ENCODE measurements at places on chromosomes 5 and 9.
A peak's percentile ranks its signal among the peaks of the same experiment; 100 is the strongest.

GRCh38 chr9:34343090-34343489 lies 13.7 kb downstream of the NUDT2 start:
- H3K27ac ChIP-seq, result no peak overlapping the region
- H3K36me3 ChIP-seq, result peaks cover 6% of the 10 kb centered on the region
- H3K27me3 ChIP-seq, result peaks cover 2% of the 10 kb centered on the region
- no peak overlapping the region for H3K4me3 ChIP-seq
- DNase-seq, result no peak

DNA sequence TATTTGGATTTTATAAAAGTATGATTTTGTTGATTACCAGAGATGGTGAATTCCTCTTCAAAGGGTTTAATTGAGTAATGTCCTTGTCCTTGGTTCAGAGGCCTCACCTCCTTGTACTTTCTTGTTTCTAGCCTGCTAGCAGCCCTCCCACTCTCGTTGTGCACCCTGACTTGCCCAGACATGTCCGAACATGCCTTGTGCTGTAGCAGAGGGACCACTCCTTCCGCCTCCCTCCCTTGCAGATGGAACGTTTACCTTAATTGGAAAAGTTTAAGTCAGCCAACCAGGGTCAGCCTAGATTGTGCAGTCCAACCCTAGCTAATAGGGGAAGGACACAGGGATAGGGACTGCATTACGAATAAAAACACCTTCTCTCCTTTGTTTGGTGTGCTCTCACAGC lies 406.9 kb upstream of the NMUR2 start:
- no peak for DNase-seq
- peaks cover 3% of the 10 kb centered on the region for H3K4me1 ChIP-seq
- no peaks in the 10 kb centered on the region for H3K27me3 ChIP-seq
- no peak overlapping the region for H3K27ac ChIP-seq
- no peak overlapping the region for H3K4me3 ChIP-seq
- H3K36me3 ChIP-seq, result peaks cover 4% of the 10 kb centered on the region

DNA sequence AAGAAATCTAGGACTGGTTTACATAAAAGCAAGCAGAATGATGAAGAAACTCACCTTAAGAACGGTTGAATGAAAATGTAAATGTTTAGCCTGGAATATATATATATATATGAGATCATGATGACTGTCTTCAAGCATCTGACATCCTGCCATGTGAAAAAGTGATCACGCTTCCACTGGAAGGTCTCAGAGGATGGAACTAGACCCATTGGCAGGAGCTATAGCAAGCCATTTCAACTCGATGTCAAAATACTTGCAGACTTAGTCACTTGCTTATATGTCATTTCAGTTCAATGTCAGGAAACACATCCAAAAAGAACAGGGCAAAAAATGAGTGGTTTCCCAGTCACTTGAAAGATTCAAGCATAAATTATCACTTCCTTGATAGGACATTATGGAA lies 22.2 kb upstream of the TMEM161B start:
- no peak overlapping the region for H3K4me3 ChIP-seq
- DNase-seq, result no peak
- no peaks in the 10 kb centered on the region for H3K4me1 ChIP-seq
- H3K36me3 ChIP-seq, result no peaks in the 10 kb centered on the region
- H3K27ac ChIP-seq, result no peak overlapping the region

GRCh38 chr9:126625329-126626126 lies 11.8 kb downstream of the LMX1B start:
- H3K36me3 ChIP-seq, result no peaks in the 10 kb centered on the region
- H3K27me3 ChIP-seq, result peaks cover 33% of the 10 kb centered on the region
- H3K4me1 ChIP-seq, result peaks cover 17% of the 10 kb centered on the region
- no peak overlapping the region for H3K4me3 ChIP-seq
- DNase-seq, result no peak
- no peak overlapping the region for H3K27ac ChIP-seq

- H3K36me3 ChIP-seq, result no peaks in the 10 kb centered on the region
- H3K27ac ChIP-seq, result no peak overlapping the region
- DNase-seq, result no peak
- no peaks in the 10 kb centered on the region for H3K4me1 ChIP-seq
- no peak overlapping the region for H3K4me3 ChIP-seq
- peaks cover 2% of the 10 kb centered on the region for H3K27me3 ChIP-seq
These were observed 19.3 kb upstream of the RAPGEF1 start for GRCh38 chr9:131759017-131759647.

DNA sequence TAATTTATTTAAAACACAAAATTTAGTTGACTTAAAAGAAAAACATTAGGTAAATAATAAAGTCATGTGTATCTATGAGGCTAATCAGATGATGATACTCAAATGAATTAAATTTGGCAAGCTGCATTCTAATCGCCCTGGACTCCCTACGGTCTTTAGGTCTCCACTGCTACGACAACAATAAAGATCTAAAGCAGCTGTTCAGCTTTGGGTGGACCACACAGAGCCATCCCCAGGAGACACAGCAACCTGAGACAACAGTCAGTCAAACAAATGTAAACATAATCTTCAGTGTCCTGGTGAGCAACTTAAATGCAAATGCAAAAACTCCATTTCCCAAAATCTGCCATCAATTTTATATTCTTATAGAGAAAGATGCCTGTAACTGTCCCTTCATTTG lies 65.5 kb downstream of the MCTP1 start:
- no peaks in the 10 kb centered on the region for H3K36me3 ChIP-seq
- no peak overlapping the region for H3K27ac ChIP-seq
- no peaks in the 10 kb centered on the region for H3K27me3 ChIP-seq
- peaks cover 5% of the 10 kb centered on the region for H3K4me1 ChIP-seq

DNA sequence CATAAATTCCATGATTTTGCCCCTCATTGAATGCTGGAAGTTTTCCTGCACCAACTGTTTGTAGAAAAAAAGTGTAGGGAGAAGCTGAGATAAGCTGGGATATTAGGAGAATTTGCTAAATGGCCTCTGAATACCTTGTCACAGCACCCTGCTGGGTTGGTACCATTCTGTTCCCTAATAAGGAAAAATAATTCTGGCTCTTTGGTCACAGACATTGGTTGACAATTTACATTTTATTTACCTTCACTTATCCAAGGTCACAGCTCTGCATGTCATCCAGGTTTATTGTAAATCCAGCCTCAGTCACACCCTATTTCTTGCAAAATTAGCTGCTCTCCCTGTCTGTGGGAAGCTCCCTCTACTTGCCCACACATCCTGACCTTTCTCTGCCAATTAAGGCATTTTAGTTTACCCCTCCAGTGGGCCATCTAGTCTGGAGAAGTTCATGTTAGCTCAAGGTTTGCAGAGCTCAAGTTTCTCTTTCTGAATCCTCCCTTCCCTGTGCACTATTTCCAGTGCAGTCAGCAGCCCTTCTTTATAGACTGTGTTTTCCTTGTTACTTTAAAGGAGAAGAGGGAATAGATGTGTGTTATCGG lies 115.4 kb upstream of the NTRK2 start:
- no peaks in the 10 kb centered on the region for H3K36me3 ChIP-seq
- H3K27ac ChIP-seq, result no peak overlapping the region
- DNase-seq, result no peak
- no peak overlapping the region for H3K4me3 ChIP-seq

DNA sequence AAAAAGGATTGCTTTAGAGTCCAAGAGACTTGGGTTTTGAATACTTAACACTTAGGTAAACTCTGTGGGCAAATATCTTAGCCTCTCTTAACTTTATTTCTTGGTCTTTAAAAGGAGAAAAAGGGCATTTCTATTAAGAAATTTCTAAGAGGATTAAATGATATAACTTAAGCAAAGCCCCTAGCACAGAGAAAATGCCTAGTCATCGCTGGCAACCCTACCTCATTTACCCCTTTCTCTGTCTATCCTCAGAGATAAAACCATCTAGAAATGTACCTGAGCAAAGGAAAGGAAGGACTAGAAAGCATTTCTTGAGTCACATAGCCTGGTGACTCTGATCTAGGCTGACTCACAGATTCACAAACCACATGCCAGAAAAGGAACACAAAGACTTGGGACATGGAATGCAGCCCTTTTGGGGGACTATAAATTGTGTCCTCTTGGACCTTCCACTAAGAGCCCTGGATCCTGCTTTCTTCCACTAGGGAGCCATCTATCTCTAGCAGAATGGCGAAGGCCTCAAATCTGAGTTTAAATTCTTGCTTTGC lies 120.6 kb downstream of the FOXD1 start:
- DNase-seq, result no peak
- H3K36me3 ChIP-seq, result no peaks in the 10 kb centered on the region
- H3K27me3 ChIP-seq, result peaks cover 2% of the 10 kb centered on the region
- no peak overlapping the region for H3K27ac ChIP-seq
- H3K4me1 ChIP-seq, result no peaks in the 10 kb centered on the region

- H3K4me3 ChIP-seq, result no peak overlapping the region
- H3K27me3 ChIP-seq, result no peaks in the 10 kb centered on the region
- no peak overlapping the region for H3K27ac ChIP-seq
- no peaks in the 10 kb centered on the region for H3K36me3 ChIP-seq
- H3K4me1 ChIP-seq, result peaks cover 7% of the 10 kb centered on the region
- DNase-seq, result no peak
These were observed 146.5 kb downstream of the AOPEP start for GRCh38 chr9:94872891-94873511.

GRCh38 chr9:33103501-33104281 lies 27.2 kb upstream of the SMU1 start:
- peaks cover 14% of the 10 kb centered on the region for H3K27me3 ChIP-seq
- DNase-seq, result no peak
- H3K4me1 ChIP-seq, result peaks cover 25% of the 10 kb centered on the region
- no peak overlapping the region for H3K27ac ChIP-seq
- no peaks in the 10 kb centered on the region for H3K36me3 ChIP-seq

DNA sequence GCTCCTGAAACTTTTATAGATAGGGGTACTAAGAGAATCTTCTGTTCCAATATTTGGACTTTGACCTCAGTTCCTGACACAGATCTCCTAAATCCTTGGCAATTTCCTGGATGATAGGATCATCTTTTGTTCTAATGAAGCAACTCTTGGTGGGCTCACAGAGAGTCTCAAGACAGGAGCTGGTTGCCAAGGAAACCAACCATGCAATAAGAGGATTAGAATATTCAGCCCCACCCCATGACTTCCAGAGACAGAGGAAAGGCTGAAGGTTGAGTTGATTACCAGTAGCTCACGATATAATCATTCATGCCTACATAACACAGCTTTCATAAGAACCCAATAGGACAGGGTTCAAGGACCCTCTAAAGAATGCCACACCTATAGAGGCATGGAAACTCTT lies 2050.2 kb upstream of the CDH6 start:
- H3K27ac ChIP-seq, result no peak overlapping the region
- peaks cover 2% of the 10 kb centered on the region for H3K27me3 ChIP-seq
- no peaks in the 10 kb centered on the region for H3K36me3 ChIP-seq
- peaks cover under 1% of the 10 kb centered on the region for H3K4me1 ChIP-seq
- DNase-seq, result no peak

- no peak overlapping the region for H3K4me3 ChIP-seq
- peaks cover 16% of the 10 kb centered on the region for H3K4me1 ChIP-seq
- DNase-seq, result no peak
- H3K36me3 ChIP-seq, result no peaks in the 10 kb centered on the region
These were observed 84.8 kb upstream of the ITGA1 start for GRCh38 chr5:52702877-52703276.

DNA sequence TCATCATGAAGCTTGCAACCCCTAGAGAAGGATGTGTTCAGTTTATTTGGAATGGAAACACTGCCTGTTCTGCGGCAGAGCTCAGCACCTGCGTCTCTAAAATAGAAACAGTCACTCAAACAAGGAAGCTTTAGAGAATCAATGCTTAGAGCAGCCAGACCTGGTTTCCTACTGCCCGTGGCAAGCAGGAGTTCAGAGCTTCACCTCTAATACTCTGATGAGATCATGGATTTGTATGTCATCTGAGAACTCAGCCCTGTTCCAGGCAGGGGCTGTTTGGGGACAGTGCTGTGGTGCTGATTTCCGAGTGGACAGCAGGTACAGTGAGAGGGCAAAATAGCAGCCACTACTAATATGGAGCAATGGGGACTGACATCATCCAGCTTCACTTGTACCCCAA lies 236.0 kb upstream of the IRX1 start:
- H3K27ac ChIP-seq, result no peak overlapping the region
- H3K36me3 ChIP-seq, result peaks cover 4% of the 10 kb centered on the region
- H3K4me1 ChIP-seq, result no peaks in the 10 kb centered on the region
- no peak overlapping the region for H3K4me3 ChIP-seq

DNA sequence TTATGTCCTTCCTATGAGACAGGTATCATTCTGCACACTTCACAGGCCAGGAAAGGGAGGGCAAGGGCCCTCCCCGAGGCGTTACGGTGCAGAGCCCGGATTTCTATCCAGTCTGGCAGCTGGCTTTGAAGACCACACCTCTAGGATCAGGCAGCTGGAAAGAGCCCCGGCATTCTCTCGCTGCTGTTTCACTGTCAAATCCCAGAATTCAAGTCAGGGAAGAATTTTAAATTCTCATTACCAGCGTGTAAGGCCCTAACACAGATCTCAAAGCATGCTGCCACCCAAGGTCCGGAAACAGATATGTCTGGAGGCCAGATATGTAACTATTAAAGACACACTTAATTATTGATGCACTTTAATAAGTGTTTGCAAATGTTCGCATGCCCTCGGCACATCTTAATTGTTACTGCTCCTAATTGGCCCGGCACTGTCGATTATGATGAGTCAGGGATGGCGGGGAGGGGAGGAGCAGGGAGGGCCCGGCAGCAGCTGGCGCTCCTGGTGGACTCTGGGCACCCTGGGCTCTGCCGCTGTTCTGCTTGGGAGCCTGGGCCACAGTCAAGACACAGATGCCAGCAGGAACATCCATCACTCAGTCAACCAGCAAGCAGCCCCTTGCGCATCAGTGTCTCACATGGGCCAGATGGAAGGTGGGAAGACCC lies 76.3 kb upstream of the BARHL1 start:
- no peak for DNase-seq
- H3K27me3 ChIP-seq, result peaks cover 6% of the 10 kb centered on the region
- H3K27ac ChIP-seq, result no peak overlapping the region
- no peaks in the 10 kb centered on the region for H3K36me3 ChIP-seq

- H3K27ac ChIP-seq, result no peak overlapping the region
- peaks cover 4% of the 10 kb centered on the region for H3K4me1 ChIP-seq
- H3K4me3 ChIP-seq, result no peak overlapping the region
- no peak for DNase-seq
- H3K36me3 ChIP-seq, result no peaks in the 10 kb centered on the region
These were observed 25.8 kb upstream of the CAMK4 start for GRCh38 chr5:111198281-111198966.

DNA sequence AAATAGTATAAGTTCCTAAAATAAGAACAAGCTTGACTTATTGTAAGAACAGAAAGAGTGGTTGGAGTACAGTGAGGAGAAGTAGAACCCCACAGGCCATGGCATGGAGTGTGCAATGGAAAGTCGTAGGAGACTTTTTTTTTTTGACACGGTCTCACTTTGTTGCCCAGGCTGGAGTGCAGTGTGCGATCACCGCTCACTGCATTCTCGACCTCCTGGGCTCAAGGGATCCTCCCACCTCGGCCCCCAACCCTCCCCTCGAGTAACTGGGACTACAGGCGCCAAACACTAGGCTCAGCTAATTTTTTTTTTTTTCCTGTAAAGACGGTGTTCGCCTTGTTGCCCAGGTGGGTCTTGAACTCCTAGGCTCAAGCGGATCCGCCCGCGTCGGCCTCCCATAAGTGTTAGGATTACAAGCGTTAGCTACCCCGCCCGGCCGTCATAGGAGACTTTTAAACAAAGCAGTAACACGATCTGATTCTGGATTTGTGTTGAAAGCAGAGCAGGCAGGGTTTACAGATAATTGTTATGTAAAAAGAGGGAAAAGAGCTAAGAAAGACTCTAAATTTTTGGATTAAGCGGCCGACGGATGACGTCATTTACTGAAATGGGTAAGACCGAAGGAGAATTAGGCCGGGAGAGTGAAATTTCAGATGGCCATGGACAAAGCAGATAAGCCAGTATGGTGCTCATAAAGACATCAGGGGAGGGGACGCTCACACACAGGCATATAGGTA lies 752 bp downstream of the TSTD2 start:
- H3K4me3 ChIP-seq, result peak overlapping the region; percentile 97
- DNase-seq, result peak; percentile 47
- H3K27ac ChIP-seq, result peak overlapping the region; percentile 100
- peaks cover 31% of the 10 kb centered on the region for H3K4me1 ChIP-seq

Data from endothelial cell (in vitro differentiated cells).